ENCODE measurements at places on chromosomes 16 and 17.
A peak's percentile ranks its signal among the peaks of the same experiment; 100 is the strongest.

- no peak for DNase-seq
These were observed 70.3 kb upstream of the MMP2 start for GRCh38 chr16:55408661-55409060.

DNA sequence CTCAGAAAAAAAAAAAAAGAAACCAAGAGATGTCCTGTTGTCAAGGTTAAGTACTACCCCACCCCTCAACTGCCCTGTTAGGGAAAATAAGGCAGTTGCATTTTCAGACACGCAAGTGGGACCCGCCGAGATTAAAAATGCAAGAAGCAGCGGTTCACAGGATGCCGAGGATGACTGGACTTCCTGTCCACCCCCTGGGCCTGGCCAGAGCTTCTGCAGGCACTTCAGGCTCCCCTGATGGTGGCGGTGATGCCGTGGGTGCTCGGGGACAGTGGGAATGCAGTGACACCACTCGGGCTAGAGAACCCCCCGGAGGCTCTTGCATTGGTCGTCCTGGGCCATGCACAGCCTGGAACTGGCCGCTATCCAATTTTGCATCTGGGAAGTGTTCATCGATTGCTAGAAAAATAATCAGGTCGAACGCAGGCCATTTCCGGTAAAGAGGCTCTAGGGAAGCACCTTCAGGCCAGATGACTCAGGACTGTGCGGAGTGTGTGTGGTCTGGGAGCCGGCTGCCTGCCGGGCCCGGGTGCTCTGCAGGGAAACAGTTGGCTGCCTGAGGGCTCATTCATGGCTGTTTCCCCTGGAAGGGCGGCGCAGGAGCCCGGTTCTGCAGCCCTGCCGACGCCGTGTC lies 13.4 kb upstream of the CRISPLD2 start:
- peak; percentile 95 for DNase-seq

DNA sequence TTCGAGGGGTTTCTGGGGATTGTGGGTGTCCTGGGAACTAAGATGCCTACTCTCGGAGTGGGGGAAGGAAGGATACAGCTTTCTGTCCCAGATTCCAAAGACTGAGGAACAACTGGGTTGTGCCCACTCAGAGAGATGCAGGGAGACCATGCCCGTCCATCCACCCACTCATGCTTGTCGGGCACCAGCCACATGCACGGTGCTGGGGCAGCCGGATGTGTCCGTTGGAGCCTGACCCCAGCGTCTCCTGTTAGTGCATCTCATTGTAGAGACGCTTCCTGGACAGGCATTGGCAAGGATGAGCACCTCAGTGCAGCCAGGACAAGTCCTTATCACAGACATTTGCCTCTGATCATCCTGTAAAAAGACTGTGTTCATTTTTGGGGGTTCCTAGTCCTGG lies 58.1 kb downstream of the METRNL start:
- DNase-seq: no peak

DNA sequence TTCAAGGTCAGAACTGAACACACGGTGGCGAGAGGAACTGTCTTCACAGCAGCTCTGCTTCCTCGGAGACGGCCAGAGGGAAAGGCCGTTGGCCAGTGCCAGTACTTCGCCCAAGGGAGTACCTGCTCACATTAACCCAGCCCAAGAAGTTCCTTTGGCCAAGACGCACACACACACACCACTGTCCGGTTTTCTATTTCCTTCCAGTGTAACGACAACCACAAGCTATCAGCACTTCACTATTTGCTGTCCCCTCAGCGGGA lies 744 bp upstream of the GGNBP2 start:
- peak; percentile 59 for DNase-seq

DNA sequence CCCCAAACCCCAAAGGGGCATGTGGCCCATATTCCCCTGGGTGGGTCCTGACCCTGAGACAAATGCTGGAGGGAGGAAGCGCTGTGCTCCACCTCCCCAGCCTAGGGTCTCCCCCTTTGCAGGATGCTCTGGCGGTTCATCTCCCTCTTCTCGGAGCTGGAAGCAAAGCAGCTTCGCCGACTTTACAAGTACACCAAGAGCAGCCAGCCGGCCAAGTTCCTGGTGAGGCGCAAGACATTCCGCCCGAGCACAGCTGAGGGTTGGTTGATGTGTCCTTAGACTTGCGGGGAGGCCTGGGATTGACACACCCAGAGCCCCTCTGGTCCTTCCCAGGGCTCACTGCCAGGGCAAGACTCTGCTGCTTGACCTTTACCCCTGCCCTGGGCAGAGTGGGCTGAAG lies 4.3 kb downstream of the CHCT1 start:
- no peak for DNase-seq
